CD4-positive, alpha-beta T cell (primary cell): ENCODE measurements at places on chromosomes 6 and 20. TPM values are rescaled to one million over a fixed set of nuclear protein-coding genes. Genes with fewer than 3 reads are reported as not detected.
A peak's percentile ranks its signal among the peaks of the same experiment; 100 is the strongest.

The ARMC12 gene
- total RNA-seq = 2.8 TPM

The LPA gene
- total RNA-seq = not detected

The AIF1 gene
- 31.8 TPM for total RNA-seq

The TMEM200A gene
- total RNA-seq = 0.30 TPM

The PCSK2 gene
- total RNA-seq = not detected

The CD93 gene
- 1.1 TPM for total RNA-seq

The MRPL14 gene
- 11.5 TPM for total RNA-seq

The MTFR2 gene
- 1.2 TPM for total RNA-seq

DNA sequence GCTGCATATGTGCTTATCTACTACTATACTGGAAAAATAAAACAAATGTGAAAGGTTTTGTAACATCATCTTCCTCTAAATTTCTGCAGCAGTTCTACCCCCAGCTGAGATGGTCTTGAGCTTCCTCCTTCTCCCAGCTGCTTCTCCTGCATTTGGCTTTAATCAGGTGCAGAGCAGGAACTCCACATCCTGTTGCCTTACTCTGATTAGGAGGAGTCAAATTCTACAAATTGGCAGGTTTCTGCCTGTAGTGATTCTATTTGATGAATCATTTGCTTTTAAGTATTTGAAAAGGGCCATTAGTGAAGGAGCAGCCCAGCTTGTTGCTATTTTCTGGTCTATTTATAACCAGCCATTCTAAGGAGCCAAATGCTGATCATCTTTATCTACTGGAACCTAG, 224.5 kb downstream of the GMDS start:
- no peak for DNase-seq

DNA sequence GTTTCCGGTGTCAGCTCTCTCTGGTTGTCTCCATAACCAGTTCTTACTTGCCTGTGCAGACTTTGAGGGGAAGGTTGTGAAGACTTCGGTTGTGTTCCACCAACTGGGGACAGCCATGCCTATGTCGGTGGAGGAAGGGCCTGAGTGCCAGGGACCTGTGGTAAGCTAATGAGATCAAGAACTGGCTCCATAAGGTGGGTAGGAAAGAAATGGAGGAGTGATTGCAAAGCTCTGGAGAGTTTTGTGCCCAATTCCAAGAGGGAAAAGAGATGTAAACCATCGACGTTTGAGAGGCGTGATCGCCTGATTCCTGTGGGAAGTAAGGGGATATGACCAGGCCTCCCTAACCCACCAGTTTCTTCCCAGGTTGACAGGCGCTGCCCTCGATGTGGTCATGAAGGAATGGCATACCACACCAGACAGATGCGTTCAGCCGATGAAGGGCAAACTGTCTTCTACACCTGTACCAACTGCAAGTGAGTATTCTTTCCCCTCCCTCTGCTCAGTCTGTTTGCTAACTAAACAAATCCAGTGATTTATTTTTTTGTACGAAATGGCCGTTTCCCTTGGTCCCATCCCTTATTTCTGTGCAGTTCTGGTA, 893 bp downstream of the POLR1H start:
- no peak for DNase-seq

DNA sequence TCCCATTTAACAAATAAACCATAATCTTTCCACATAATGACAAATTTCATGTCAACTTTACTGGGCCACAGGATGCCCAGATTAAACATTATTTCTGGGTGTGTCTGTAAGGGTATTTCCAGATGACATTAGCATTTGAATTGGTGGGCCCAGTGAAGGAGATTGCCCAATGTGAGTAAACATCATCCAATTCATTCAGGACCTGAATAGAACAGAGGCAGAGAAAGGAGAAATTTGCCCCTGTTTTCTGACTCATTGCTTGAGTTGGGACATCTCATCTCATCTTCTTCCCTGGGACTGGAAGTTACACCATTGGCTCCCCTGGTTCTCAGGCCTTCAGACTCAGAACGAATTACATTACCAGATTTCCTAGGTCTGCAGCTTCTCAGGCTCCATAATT, 142.9 kb downstream of the TPBG start:
- DNase-seq = no peak

- no peak for DNase-seq
Measured at GRCh38 chr6:135936606-135937005, 85.1 kb downstream of the PDE7B start.

GRCh38 chr20:32518593-32519380, 66.3 kb downstream of the NOL4L start:
- DNase-seq = peak; percentile 27

- DNase-seq = no peak
Measured at GRCh38 chr6:5617179-5617578, 355.9 kb downstream of the FARS2 start.

GRCh38 chr20:63225082-63225454, 9.1 kb upstream of the YTHDF1 start:
- no peak for DNase-seq

DNA sequence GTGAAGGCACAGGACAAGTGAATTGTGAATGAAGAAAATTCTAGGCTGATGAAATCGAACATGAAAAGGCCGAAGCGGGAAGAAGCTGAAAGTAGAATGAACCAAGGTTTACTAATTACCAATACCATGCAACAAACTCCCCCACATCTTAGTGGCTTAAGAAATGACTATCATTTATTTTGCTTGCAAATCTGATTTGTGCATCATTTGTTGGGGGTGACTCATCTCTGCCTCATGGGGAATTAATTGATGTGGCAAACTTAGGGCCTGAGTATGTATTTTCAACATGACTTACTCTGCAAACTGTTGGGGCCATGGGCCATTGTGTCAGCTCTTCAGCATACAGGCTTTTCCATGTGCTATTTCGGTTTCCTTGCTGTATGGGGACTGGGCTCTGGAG, 26.8 kb downstream of the PPP1R14C start:
- no peak for DNase-seq

GRCh38 chr6:11598687-11599086, 61.1 kb downstream of the TMEM170B start:
- no peak for DNase-seq

DNA sequence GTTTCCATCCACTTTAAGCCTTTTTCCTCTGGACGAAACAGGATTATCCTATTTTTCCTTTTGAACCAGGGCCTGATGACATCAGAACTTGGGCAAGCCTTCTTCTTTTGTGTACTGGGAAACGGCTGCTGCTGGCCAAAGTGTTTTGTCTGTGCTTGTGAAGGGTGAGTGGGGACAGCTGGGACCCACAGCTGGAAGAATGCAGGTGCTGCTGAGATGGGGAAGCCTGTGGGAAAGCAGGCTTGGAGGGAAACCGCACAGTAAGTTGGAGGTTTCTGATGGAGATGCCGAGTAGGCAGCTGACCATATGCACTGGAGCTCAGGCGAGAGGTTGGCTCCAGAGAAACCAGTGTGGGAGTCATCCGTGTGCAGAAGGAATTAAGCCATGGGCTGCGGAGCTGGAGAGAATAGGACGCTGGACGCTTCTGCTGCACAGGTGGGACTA, 8.5 kb upstream of the PSMG4 start:
- DNase-seq = no peak

- no peak for DNase-seq
Measured at GRCh38 chr6:167129562-167129961, 6.7 kb downstream of the CCR6 start.

GRCh38 chr6:157380458-157380778, 572 bp upstream of the ZDHHC14 start:
- no peak for DNase-seq
